ENCODE measurements at places on chromosomes 5 and 9.

DNA sequence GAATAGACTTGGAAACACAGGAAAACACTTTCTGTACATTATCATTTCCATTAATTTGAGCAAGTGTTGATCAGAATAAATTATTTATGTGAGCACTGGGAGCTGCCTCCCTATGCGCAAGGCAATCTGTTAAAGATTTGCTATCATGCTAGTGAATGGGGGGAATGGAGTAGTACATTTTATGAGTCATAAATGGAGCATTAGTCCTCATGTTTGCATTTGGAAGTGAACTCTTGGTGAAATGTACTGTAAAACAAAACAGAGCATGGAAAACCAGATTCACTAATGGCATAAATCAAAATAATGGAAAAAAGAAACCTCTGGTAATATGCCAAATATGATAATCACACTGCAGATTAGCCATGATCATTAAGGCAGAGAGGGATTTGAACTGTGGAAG lies 40.5 kb upstream of the TMC1 start:
- DNase-seq, result no peak

- DNase-seq, result no peak
Measured at GRCh38 chr9:104740621-104741020, 6.9 kb upstream of the NIPSNAP3A start.

- no peak for DNase-seq
Measured at GRCh38 chr9:125889476-125890419, 142.6 kb downstream of the PBX3 start.

DNA sequence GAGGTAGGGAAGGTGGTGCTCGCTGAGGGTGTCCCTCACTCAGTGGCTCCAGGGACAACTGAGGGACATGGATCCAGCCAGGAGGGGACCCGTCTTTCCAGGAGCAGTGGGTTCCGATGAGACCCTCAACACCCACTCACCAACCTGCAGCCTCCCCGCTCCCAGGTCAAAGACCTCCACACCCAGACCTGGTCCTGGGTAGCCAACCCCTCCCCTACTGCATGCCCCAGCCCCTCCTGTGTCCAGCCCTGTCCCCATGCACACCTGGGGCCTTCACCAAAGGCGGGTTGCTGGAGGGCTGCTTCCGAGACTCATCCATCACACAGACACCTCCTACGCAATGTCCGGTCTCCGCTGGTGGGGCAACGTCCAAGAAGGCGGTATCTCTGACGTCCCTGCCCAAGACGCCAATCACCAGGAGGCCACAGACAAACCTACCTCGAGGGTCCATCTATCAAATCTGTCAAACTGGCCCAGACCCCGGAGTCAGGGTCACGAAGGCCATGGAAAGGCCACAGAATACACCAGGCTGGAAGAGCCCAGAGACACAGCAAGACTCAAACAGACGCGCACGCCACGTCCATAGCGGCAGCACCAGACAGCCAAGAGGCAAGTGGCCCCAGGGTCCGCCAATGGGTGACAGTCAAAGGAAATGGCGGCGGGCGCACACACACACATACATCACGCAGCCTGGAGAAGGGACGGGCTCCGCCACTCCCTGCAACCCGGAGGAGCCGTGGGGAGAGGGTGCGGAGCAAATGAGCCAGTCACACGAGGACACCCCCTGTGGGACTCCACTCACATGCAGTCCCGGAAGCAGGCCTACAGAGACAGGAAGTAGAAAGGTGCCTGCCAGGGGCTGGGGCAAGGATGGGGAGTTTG lies 10.8 kb downstream of the NACC2 start:
- DNase-seq, result no peak

- DNase-seq, result no peak
Measured at GRCh38 chr5:127101935-127102334, 28.6 kb upstream of the C5orf63 start.

GRCh38 chr5:80905405-80905804 lies 54.8 kb upstream of the RASGRF2 start:
- no peak for DNase-seq

GRCh38 chr9:105708405-105708804 lies 14.1 kb downstream of the TMEM38B start:
- no peak for DNase-seq

DNA sequence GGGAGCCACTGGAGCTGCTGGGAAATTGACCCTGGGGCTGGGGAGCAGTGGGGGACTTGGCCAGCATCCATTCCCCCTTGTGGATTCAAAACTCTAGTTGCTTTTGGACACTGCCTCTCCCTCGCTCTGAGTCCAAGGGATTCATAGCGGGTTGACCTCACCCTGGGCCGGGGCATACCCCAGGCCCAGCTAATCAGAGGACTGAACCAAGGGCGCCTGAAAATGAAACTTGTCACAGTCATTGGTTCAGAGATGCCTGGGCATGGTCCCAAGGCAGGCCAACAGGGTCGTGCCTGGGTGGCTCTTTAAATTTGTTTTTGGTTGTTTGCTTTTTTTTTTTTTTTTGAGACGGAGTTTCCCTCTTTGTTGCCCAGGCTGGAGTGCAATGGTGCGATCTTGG lies 22.6 kb downstream of the STK10 start:
- no peak for DNase-seq

- DNase-seq, result no peak
Measured at GRCh38 chr5:72152545-72152944, 45.3 kb downstream of the MAP1B start.

DNA sequence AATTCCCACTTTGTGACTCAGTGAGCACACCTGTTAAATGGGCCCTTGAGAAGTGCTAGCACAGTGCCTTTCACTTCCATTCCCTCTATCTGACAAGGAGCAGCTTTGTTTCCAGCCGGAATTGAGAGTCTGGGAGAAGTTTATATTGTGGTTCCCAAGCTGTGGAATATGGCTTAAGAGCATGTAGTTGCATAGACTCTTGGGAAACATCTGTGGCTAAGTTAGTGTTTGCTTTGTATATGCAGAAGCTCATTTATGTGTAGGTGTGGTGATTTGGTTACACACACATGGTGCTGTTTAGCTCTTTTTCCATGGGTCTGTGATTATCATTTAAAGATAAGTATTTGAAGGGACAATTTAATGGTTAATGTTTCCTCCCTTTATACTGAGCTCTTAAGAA lies 110.5 kb upstream of the HMHB1 start:
- no peak for DNase-seq

DNA sequence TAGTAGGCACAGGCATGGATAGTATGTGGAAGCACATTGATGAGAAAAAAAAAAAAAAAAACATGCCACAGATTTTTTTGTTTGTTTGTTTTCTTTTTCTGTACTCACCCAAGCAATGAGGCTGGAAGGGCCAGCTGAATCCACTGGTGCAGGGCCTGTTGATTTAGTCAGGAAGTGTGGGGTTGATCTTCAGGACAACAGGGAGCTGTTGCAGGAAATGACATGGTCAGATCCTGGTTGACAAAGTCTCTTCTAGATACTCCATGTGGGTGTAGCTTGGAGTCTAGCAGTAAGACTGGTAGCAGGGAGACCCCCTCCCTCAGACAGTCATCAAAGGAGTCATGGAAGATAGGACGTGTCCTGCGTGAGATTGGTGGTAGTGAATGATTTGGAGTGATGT lies 191.8 kb downstream of the PAPPA start:
- no peak for DNase-seq

- DNase-seq, result no peak
Measured at GRCh38 chr5:173010547-173011464, 27.2 kb downstream of the ATP6V0E1 start.

DNA sequence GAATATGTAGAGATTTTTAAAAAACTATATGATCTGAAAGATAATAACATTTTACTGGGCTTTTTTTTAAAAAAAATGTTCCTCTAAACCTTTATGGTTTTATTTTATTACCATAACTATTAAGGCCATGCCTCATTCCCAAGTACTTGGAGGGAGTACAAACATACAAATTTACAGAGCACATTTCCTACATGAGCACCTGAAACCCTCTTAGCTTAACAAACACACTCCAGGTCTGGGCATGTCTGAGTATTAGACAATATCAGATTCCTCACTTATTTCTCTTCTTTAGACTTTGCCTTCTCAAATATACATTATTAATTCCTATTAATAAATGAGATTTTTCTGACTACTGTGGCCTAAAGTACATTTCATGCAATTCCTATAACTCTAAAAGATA lies 319.2 kb downstream of the SLCO4C1 start:
- no peak for DNase-seq
